Lower lobe of right lung (tissue), 2 donors: ENCODE measurements at places on chromosomes 5 and 9. TPM values are rescaled to one million over a fixed set of nuclear protein-coding genes. Genes with fewer than 3 reads are reported as not detected.

- H3K4me3 ChIP-seq: no peak overlapping the region
- peaks cover 11% of the 10 kb centered on the region for H3K36me3 ChIP-seq
- H3K27me3 ChIP-seq: no peaks in the 10 kb centered on the region
- H3K4me1 ChIP-seq: peaks cover 6% of the 10 kb centered on the region
- no peak overlapping the region for H3K27ac ChIP-seq
- DNase-seq: no peak
These were observed 6.2 kb upstream of the DNAJC18 start for GRCh38 chr5:139445325-139446170.

DNA sequence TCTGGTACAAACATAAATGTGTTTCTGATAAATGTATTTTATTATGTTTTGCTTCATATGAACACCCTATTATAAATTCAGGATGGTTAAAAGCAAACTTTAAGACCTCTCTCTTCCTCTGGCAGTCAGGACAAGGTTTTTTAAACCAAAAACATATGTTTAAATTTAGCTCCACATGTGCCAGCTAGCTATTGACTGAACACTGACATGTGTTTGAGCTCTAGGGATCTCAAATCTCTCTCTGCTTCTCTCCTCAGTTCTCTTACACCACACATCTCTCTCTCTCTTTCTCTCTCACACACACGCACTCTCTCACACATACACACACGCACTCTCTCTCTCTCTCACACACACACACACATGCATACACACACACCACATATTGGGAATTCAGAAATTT lies 150.1 kb upstream of the RFX3 start:
- no peaks in the 10 kb centered on the region for H3K4me1 ChIP-seq
- H3K27ac ChIP-seq: no peak overlapping the region
- H3K36me3 ChIP-seq: no peaks in the 10 kb centered on the region
- no peak overlapping the region for H3K4me3 ChIP-seq

- H3K27ac ChIP-seq: no peak overlapping the region
- DNase-seq: no peak
- no peaks in the 10 kb centered on the region for H3K27me3 ChIP-seq
- no peak overlapping the region for H3K4me3 ChIP-seq
- no peaks in the 10 kb centered on the region for H3K4me1 ChIP-seq
These were observed 68.9 kb upstream of the TLE1 start for GRCh38 chr9:81758123-81758797.

- no peak overlapping the region for H3K4me3 ChIP-seq
- H3K36me3 ChIP-seq: peaks cover 66% of the 10 kb centered on the region
- H3K4me1 ChIP-seq: no peaks in the 10 kb centered on the region
- no peak for DNase-seq
- no peak overlapping the region for H3K27ac ChIP-seq
These were observed 24.3 kb downstream of the HMGCR start for GRCh38 chr5:75361310-75361709.

Gene ITGA2
- 7.4 TPM for total RNA-seq

Gene CCDC152
- 1.3 TPM for total RNA-seq

DNA sequence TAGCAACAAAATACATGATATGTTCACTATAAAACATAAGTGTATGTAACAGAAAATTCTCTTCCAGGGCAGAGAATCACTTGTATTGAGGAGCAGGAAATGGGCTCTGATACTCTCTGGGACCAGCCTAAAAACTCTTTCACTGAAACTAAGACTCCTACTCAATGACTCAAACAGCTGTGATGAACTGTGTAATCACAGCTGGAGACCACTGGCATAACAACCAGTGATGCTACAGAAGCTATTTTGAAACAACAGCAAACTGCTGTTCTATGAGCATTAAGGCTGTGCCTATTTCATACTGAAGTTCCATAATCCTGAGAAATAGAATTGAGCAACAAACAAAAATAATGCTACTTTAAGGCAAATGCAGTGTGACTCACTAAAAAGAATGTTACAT lies 594.0 kb downstream of the HINT1 start:
- no peak overlapping the region for H3K27ac ChIP-seq
- no peaks in the 10 kb centered on the region for H3K27me3 ChIP-seq
- H3K4me3 ChIP-seq: no peak overlapping the region
- H3K4me1 ChIP-seq: no peaks in the 10 kb centered on the region
- H3K36me3 ChIP-seq: no peaks in the 10 kb centered on the region
- no peak for DNase-seq

DNA sequence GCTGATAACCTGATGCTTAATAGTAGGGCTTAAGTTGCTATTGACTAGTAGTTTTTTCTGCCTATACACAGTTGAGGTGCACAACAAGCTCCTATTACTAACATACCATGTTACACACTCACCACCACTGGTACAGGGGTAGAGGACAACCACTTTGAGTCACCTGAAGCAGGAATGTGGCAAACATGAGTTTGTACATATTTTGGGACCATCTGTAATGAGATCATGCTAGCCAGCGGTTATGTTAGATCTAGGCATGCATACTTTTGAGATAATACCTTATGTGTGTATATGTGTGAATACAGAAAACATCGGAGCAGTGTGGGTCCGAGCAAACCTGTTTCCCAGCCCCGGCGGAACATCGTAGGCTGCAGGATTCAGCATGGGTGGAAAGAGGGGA lies 72.8 kb upstream of the NXNL2 start:
- H3K27me3 ChIP-seq: no peaks in the 10 kb centered on the region
- peaks cover 10% of the 10 kb centered on the region for H3K36me3 ChIP-seq
- H3K27ac ChIP-seq: no peak overlapping the region
- H3K4me3 ChIP-seq: no peak overlapping the region

Gene YIPF5
- 46.4 TPM for total RNA-seq

- H3K27me3 ChIP-seq: no peaks in the 10 kb centered on the region
- no peak for DNase-seq
- peaks cover 98% of the 10 kb centered on the region for H3K36me3 ChIP-seq
- H3K27ac ChIP-seq: no peak overlapping the region
These were observed 38.0 kb downstream of the RIGI start for GRCh38 chr9:32487981-32488380.

DNA sequence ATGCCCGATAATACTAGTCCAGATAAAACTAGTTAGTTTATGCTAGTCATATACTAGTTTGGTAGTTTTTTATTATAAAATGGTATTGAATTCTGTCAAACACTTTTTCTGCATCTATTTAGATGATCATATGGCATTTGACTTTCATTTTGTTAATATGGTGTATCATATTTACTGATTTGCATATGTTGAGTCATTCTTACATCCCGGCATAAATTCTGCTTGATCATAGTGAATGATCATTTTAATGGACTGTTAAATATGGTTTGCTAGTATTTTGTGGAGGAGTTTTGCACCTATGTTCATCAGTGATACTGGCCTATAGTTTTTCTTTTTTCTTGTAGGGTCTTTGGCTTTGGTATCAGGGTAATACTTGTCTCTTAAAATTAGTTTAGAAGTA lies 365.6 kb downstream of the TAF11L14 start:
- no peaks in the 10 kb centered on the region for H3K4me1 ChIP-seq
- no peak overlapping the region for H3K27ac ChIP-seq
- no peak for DNase-seq
- H3K27me3 ChIP-seq: no peaks in the 10 kb centered on the region

Gene BDP1
- total RNA-seq: 26.8 TPM

DNA sequence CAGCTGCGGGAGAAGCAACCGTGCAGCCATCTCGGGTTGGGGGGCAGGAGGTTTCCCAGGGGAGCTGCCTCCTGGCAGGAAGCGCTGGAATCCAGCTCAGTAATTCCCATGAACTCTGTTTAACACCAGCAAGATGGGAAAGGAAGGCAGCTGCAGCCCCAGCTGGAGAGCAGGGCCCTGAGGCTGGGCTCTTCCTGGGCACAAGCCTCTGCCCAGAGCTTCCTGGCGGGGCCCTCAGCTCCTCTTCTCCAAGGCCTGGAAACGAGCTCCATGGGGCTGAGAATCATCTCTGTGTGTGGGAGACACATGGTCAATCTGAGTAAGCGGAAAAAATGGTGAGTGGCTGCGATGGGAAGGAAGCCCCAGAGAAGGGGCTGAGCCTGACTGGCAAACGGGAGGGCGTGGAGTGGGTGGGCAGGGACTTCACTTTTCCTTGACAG lies 6.3 kb downstream of the MRPL36 start:
- no peak for DNase-seq
- H3K4me1 ChIP-seq: peaks cover 10% of the 10 kb centered on the region
- H3K27ac ChIP-seq: peak overlapping the region; percentile 7
- H3K4me3 ChIP-seq: peak overlapping the region; percentile 5

GRCh38 chr5:43422143-43422542 lies 10.0 kb upstream of the CCL28 start:
- H3K4me1 ChIP-seq: peaks cover 11% of the 10 kb centered on the region
- no peak overlapping the region for H3K27ac ChIP-seq
- no peak overlapping the region for H3K4me3 ChIP-seq

Gene QRFP
- total RNA-seq: not detected

- H3K27ac ChIP-seq: no peak overlapping the region
- H3K36me3 ChIP-seq: no peaks in the 10 kb centered on the region
- H3K4me3 ChIP-seq: no peak overlapping the region
- no peak for DNase-seq
- H3K4me1 ChIP-seq: peaks cover 7% of the 10 kb centered on the region
These were observed 181.3 kb upstream of the ZNF608 start for GRCh38 chr5:124927735-124928134.

DNA sequence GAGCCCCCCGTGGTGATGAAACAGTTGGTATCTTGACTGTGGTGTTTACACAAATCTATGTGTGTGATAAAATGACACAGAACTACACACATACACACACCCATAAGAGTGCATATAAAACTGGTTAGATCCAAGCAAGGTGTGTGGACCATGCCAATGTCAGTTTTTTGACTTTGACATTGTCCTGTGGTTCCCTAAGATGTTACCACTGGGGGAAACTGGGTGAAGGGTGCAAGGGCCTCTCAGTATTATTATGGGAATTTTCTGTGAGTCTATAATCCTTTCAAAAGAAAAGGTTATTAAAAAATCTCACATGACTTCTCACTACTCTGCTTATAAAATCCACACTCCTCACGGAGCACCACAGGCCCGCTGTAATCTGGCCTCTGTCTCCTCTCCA lies 13.4 kb upstream of the KCNIP1 start:
- H3K27me3 ChIP-seq: no peaks in the 10 kb centered on the region
- DNase-seq: no peak
- no peak overlapping the region for H3K4me3 ChIP-seq
- H3K4me1 ChIP-seq: peaks cover 14% of the 10 kb centered on the region
- no peaks in the 10 kb centered on the region for H3K36me3 ChIP-seq

- H3K4me3 ChIP-seq: no peak overlapping the region
- no peaks in the 10 kb centered on the region for H3K36me3 ChIP-seq
- H3K27ac ChIP-seq: no peak overlapping the region
- H3K27me3 ChIP-seq: no peaks in the 10 kb centered on the region
- DNase-seq: no peak
- H3K4me1 ChIP-seq: peaks cover 9% of the 10 kb centered on the region
These were observed 150.2 kb upstream of the SLC12A2 start for GRCh38 chr5:127933348-127933747.

Gene ZBTB26
- 7.2 TPM for total RNA-seq

GRCh38 chr5:98503616-98504015 lies 269.8 kb upstream of the RGMB start:
- no peak overlapping the region for H3K4me3 ChIP-seq
- no peaks in the 10 kb centered on the region for H3K27me3 ChIP-seq
- no peaks in the 10 kb centered on the region for H3K4me1 ChIP-seq
- no peaks in the 10 kb centered on the region for H3K36me3 ChIP-seq
- DNase-seq: no peak

- H3K27me3 ChIP-seq: no peaks in the 10 kb centered on the region
- H3K4me3 ChIP-seq: no peak overlapping the region
- no peak overlapping the region for H3K27ac ChIP-seq
- DNase-seq: no peak
- H3K36me3 ChIP-seq: no peaks in the 10 kb centered on the region
- no peaks in the 10 kb centered on the region for H3K4me1 ChIP-seq
These were observed 323.4 kb downstream of the NR2F1-AS1 start for GRCh38 chr5:93257616-93258015.

- no peaks in the 10 kb centered on the region for H3K4me1 ChIP-seq
- H3K4me3 ChIP-seq: no peak overlapping the region
- H3K36me3 ChIP-seq: no peaks in the 10 kb centered on the region
- no peaks in the 10 kb centered on the region for H3K27me3 ChIP-seq
- H3K27ac ChIP-seq: no peak overlapping the region
- DNase-seq: no peak
These were observed 203.7 kb downstream of the COMMD10 start for GRCh38 chr5:116288524-116288923.

GRCh38 chr9:101397746-101398067 lies 711 bp downstream of the MRPL50 start:
- no peaks in the 10 kb centered on the region for H3K27me3 ChIP-seq
- H3K4me3 ChIP-seq: peak overlapping the region; percentile 78
- H3K27ac ChIP-seq: peak overlapping the region; percentile 91
- peaks cover 44% of the 10 kb centered on the region for H3K4me1 ChIP-seq
- no peak for DNase-seq

GRCh38 chr5:180495991-180496741 lies 2.0 kb downstream of the CNOT6 start:
- peaks cover 3% of the 10 kb centered on the region for H3K36me3 ChIP-seq
- peak overlapping the region; percentile 97 for H3K4me3 ChIP-seq
- H3K27me3 ChIP-seq: no peaks in the 10 kb centered on the region
- H3K27ac ChIP-seq: no peak overlapping the region

Gene COL23A1
- total RNA-seq: 1.2 TPM

- no peak overlapping the region for H3K4me3 ChIP-seq
- H3K36me3 ChIP-seq: no peaks in the 10 kb centered on the region
- no peak overlapping the region for H3K27ac ChIP-seq
These were observed 47.1 kb upstream of the NEK6 start for GRCh38 chr9:124210697-124211096.

Gene RHOBTB3
- 51.7 TPM for total RNA-seq

DNA sequence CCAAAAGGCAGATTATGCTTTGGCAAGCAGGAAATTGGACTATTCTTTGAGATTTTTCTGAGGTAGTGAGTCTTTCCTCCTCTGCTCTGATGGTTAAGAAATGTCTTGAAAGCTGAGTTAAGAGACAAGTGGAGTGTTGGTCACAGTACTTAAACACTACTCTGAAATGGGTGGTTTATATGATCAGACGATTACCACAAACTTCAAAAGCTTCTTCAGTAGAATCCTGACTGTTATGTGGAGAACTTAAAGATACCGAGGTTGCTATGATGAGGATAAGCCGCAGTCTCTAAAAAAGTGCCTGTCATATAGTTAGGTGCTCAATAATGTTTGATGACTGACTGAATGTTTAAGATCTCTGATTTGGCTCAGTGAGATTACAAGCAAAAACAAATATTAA lies 24.3 kb downstream of the GCNT4 start:
- no peaks in the 10 kb centered on the region for H3K27me3 ChIP-seq
- no peak overlapping the region for H3K27ac ChIP-seq
- H3K4me1 ChIP-seq: no peaks in the 10 kb centered on the region
- H3K36me3 ChIP-seq: no peaks in the 10 kb centered on the region

GRCh38 chr5:53543401-53543800 lies 17.0 kb upstream of the NDUFS4 start:
- DNase-seq: no peak
- H3K4me3 ChIP-seq: no peak overlapping the region
- H3K27me3 ChIP-seq: no peaks in the 10 kb centered on the region
- H3K4me1 ChIP-seq: no peaks in the 10 kb centered on the region

GRCh38 chr5:91495699-91496098 lies 112.6 kb upstream of the ARRDC3 start:
- H3K4me1 ChIP-seq: no peaks in the 10 kb centered on the region
- no peak for DNase-seq
- no peak overlapping the region for H3K4me3 ChIP-seq
- H3K36me3 ChIP-seq: no peaks in the 10 kb centered on the region
- H3K27me3 ChIP-seq: no peaks in the 10 kb centered on the region
- H3K27ac ChIP-seq: no peak overlapping the region

- no peak overlapping the region for H3K27ac ChIP-seq
- peak overlapping the region; percentile 17 for H3K4me3 ChIP-seq
- no peaks in the 10 kb centered on the region for H3K36me3 ChIP-seq
- peaks cover 5% of the 10 kb centered on the region for H3K4me1 ChIP-seq
- H3K27me3 ChIP-seq: peaks cover 47% of the 10 kb centered on the region
- DNase-seq: peak; percentile 83
These were observed 14.3 kb upstream of the TIFAB start for GRCh38 chr5:135466178-135467050.

Gene EDIL3
- 17.0 TPM for total RNA-seq
